ENCODE measurements at places on chromosomes 3 and 15. TPM values are rescaled to one million over a fixed set of nuclear protein-coding genes. Genes with fewer than 3 reads are reported as not detected.

BNC1 gene
- total RNA-seq, result 0.41 TPM

TERC gene
- total RNA-seq, result 61.1 TPM

SPINK8 gene
- not detected for total RNA-seq

GOLGA6D gene
- total RNA-seq, result not detected

AGBL1 gene
- 1.2 TPM for total RNA-seq

TBC1D2B gene
- 10.6 TPM for total RNA-seq

SLC6A1 gene
- total RNA-seq, result 52.2 TPM

CCDC39 gene
- 0.82 TPM for total RNA-seq

FRMD5 gene
- 25.3 TPM for total RNA-seq

RETNLB gene
- total RNA-seq, result not detected

C3orf70 gene
- 30.6 TPM for total RNA-seq

ARGFX gene
- total RNA-seq, result not detected

Measured in frontal cortex (tissue), 4 donors.